Fibroblast of skin of back (primary cell): ENCODE measurements at places on chromosomes 2 and 18.

- peak; percentile 84 for DNase-seq
Observed at GRCh38 chr2:195612611-195613495, 44.2 kb upstream of the SLC39A10 start.

DNA sequence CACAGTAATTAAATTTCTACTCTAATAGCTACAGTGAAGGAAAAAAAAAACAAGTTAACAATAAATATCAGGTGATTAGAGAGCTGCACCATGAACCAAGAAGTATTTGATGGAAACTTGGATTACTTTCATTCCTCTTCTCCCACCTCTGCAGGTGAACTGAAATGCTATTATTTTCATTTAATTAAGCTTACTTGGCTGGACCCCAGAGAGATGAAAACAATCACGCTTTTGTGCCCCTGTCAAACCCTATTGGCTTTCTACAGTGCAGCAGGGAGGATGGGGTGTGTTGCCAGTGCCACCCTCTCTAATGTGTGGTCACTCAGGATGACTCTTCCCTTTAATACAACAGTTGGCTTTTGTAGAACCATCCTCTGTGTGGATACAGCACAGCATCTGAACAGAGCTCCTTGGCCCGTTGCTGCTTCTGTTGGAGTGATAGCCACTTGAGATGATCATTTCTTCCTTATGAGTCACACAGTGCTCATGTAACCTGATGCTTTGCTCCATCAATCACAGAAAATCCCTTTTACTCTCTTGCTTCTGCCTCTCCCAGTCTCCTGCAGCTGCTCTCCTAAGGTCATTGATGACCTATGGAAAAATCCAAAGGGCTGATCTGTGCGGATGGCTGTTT, 5.5 kb upstream of the ARL4C start:
- DNase-seq, result peak; percentile 87

DNA sequence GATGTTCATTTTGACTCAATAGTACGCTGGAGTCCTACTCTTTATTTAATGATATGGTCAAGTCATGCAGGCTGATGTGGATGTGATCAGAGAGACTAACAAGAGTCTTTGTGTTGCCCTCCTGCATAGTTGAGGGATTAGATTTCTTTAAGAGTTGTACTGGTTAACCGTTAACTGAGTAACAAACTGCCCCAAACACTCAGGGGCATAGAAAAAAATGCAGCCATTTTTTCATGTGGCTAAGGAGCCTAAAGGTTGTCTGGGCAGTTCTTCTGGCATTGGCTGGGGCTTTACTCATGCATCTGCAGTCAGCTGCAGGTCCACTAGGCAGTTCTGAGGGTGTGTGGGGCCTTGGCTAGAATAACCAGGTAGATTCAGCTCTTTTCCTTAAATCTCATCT, 32.5 kb downstream of the DOCK10 start:
- no peak for DNase-seq

DNA sequence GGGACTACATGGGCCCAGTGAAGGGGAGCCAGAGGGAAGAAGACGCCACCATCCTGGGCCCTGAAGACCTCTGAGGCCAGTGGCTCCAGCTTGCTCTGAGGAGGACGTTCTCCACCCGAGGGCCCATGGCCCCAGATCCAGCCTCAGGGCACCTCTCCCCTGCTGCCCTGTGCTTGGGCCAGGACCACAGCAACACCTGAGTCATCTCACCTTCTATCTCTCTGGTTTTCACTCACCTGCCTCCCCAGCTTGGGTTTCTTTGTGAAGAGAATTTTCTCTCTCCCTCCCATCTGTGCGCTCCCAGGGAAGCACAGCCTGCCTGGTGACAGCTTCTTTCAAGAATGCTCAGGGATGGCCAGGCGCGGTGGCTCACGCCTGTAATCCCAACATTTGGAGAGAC, 19.8 kb downstream of the ZFP36L2 start:
- DNase-seq, result no peak

- no peak for DNase-seq
Observed at GRCh38 chr2:80361904-80362303, 57.4 kb upstream of the LRRTM1 start.

DNA sequence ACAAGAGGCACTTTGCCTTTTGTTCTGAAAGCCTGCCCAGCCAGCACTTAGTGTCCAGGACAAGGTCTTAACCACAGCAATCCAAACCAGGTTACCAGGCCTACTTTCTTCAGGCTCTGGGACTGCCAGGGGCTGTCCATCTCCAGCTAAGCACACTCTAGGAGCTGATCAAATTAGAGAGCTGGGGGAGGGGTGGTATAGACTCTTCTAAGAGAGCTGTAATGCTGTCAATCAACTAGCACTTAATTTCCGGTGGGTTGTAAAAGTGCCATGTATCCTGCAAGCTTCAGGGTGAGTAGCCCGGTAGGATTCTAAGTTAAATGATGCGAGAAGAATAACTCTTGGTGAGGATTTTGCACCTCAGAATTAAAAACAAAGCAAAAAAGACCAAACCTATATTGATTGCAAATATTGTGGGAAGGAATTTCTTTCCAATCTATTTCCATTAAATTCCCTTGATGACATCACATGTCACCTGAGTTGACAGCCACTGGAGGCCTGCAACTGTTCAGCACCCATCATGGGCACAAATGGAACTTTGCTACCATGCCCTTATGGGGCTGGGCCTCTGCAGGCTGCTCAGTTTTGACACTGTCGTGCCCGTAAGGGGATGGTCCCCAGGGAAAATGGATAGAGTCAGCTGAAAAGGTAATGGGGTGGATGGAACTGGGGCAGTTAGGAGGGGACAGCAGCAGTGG, 8.7 kb upstream of the COX7A2L start:
- no peak for DNase-seq

DNA sequence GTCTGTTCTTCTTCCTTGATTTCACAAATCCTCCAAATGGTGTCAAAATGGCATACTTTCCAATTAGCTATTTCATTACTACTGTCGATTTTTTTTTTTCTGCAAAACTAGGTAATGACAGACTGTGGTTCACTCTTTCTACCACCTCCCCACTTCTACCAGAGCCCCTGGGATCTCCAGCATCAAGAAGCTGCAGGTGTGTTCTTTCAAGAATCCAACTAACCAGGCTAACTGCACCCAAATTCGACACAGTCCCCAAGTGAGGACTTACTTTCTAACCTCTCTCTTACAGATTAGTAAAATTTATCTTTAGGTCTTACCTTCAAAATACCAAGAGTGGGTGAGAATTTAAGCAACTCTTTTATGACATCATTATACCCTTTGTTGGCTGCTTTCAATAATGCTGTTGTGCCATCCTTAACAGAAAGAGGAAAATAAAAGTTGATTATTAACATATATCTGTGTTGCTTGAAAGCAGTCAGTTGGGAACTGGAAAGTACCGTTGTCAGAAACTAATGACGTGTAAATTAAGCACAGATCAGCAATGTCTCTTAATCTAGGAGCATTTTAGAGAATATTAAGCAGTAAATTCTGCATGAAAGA, 31.2 kb upstream of the NPC1 start:
- DNase-seq, result no peak

- no peak for DNase-seq
Observed at GRCh38 chr2:105660489-105660888, 84.2 kb upstream of the NCK2 start.

DNA sequence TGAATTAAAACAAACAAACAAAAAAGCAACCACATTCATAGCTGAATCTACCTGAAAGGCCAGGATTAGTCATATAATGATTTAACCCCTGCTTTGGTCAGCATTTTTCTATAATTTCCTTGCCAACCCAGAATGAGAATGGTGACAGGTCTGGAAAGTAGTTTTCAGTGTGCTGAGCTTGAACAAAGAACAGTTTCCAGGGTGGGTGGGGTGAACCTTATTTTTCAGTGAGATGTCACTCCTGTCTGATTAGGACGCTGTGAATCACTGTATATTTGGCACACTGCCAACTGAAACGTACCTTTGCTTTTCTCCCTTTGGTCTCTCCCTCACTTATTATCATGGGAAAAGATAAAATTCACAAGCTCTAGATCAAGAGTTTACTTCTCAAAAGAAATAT, 35.0 kb upstream of the DSC1 start:
- no peak for DNase-seq

DNA sequence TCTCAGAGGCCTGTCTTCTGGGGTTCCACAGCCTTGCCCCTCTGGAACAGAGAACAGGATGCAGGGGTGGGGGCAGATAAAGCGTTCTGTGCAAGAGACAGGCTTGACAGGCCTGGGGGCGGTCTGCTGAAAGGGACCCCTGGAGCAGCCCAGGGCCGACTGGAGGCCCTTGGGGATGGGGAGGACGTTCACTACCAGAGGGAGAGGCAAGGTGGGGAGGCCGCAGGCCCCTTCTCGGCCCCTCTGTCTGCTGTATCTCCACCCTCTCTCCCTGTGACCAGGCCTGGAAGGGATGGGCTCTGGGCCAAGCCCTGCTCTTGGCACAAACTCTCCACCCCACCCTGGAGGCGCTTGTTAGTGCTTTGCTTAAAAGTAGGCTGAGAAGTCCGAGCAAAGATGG, 27.3 kb upstream of the INHBB start:
- DNase-seq, result no peak

DNA sequence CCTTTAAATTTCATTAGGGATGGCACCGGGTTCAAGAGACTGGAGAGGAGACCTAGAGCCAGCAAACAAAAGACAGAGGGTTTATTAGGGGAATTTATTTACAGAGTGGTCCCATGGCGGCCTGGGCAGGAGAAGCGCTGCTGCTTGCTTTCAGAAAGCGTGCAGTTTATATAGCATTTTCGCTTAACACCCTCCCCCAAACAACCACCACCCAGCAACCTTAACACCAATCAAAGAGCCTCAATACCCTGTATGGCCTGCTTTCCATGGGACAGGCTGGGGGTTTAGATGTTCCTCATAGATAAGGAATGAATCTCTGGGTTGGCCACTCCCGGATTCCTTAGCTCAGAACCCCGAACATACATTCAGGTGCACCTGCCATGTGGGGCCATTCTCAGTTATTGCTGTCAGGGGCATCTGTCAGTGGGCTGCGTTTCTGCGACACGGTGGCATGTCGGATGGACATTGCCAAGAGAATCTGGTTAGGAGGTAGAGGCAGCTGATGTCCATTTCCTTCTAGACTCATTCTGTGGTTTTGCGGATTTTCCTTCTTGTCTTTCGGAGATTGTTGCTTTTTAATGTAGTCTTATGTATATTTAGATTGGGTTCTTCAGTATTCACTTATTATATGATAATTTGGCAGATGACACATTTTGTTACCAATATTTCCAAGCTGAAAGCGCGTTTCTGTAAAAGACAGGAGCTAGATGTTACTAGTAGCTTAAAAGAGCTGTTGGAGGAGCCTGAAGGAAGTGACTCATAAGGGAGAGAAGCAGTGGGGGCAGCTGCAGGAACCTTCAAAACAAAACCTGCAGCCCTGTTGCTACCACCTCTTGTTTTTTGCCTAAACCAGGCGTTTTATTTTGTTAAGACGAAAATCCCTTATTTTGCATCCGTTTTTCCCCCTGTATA, 7.2 kb downstream of the AGAP1 start:
- DNase-seq, result peak; percentile 65

DNA sequence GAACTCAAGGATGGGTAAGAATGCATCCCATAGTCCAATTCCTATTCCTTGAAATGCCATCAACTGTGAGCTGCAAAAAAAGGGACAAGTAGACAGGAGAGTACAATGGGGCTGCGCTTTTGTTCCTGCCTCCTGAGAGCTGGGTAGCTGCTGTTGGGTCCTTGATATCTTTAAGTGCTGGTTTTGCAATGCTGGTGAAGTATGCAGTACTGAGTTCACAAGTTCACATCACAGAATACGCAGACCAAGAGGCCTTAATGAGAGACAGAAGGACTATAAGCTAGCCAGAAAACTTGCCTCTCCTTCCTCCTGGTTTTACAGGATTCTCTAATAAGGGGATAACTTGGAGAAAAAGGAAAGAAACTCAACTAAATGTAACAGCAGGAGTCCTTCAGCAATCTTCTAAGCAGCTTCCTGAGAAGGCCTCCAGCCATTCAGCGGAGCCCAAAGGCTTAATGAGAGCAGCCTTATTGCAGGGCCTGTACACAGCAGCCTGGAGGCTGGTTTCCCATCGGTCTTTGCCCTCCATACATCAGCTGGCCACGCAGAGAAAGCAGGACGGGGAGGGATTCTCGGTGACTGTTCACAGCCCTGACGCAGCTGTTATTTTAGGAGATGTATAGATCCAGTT, 293.1 kb downstream of the CDCA7 start:
- DNase-seq, result peak; percentile 34

DNA sequence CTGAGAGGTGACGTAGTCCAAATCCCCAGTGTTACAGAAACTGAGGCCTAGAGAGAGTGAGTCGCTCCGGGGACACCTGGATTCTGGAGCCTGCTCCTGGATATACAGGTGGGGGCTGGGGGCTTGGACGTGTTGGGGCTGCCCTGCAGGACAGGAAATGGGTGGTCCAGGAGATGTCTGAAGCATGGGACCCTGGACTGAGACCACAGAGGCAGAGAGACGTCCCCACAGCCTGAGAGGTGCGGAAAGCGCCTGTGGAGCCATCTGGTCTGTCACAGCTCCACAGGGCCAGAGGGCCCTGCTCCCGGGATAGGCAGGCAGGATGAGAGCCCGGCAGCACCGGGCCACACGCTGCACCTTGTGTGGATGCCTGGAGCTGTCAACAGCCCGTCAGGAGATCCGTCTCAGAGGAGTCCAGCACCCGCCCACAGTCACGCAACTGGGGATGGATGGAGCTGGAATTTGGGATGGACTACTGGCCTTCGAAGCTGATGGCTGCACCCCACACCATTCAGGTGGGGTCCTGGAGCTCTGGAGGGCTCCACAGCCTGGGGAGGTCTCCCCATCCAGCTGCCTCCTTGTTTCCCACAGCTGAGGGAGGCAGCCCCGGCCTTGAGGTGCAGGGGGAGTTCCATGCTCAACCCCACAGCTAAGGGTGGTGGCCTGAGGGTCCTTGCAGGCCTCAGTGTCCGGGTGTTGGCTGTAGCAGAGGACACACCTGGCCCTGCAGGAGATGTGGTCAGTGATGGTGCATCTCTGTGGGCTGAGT, 303.0 kb downstream of the NDUFA10 start:
- no peak for DNase-seq

DNA sequence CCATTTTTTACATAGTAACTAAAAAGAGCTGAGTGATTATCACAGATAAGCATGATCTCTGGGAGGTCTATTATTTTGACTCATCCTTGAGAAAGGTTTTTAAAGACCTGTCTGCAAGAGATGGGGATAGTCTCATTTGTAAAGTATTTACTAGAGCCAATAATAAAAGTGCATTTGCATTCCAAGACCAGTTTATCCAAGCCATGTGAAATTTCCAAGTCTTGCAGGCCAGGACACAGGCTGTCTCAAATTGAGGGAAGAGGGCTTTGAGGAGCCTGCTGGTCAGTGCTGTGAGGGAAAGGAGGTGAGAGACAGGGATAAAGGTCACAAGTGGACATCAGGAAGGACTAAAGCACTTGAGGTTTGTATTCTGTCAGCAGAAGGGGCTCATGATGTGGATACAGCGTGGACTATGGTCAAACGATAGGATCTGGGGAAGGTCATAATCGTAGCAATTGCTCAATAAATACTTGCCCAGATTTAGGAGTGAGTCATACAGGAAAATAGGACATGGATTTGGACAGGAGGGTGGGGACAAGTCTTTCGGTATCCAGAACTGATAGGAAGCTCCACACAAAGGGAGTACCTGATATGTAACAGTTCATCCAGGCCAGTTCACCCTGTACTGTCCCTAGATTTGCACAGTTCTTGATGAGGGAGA, 6.6 kb upstream of the CDH2 start:
- DNase-seq, result peak; percentile 80
